Suppressor macrophage treated with lipopolysaccharide for 4 hours (primary cell): ENCODE measurements at places on chromosomes 3 and 15.

GRCh38 chr3:184556582-184557347 is 4.8 kb upstream of the EPHB3 start:
- no peak for DNase-seq

DNA sequence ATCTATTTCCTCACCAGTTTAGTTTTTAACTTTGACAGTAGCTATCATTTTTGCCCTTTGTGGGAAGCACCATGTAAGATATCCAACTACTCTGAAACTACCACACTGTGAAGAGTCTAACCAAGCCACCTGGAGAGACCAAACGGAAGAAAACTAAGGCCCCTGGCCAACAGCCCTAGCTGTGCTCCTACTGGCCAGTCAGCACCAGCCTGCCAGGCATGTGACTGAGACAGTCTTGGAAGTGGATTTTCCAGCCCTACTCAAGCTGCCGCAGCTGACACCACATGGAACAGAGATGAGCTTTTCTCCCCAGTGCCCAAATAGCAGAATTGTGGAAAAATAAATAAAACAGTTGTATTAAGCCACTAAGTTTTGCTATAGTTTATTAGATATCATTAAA is 2.9 kb upstream of the TBC1D5 start:
- DNase-seq: no peak

DNA sequence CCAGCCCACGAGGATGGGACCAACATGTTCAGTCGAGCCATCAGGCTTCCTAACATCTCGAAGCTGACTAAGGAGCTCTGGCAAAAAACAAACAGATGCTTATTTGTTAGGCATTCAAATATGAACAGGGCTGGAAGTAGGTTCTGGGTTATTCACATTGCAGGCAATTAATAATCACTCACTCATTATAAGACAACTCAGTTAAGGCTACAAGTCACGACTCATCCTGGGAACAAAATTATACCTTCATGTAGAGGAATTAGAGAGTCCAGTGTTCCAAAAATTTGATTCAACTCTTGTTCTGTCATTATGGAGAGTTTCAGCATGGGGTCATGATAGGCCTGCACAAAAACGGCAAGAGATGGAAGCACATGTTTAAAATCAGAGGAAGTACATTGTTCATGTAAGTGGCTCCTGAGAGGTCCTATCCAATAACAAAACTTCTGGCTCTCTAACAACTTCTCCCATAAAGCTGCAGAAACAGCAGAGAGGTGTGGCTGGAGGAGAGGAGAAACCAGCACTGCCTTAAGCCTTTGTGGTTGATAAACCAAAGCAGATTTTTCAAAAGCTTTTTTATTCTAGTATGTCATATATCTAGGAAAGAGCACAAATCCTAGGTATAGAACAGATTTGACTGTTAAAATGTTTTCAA is 50.6 kb downstream of the ARHGEF3 start:
- DNase-seq: no peak

GRCh38 chr3:62113092-62113491 is 260.3 kb downstream of the FEZF2 start:
- no peak for DNase-seq

GRCh38 chr15:96334705-96335410 is 4.4 kb downstream of the NR2F2 start:
- no peak for DNase-seq

GRCh38 chr3:105274958-105275357 is 91.8 kb upstream of the ALCAM start:
- DNase-seq: no peak

DNA sequence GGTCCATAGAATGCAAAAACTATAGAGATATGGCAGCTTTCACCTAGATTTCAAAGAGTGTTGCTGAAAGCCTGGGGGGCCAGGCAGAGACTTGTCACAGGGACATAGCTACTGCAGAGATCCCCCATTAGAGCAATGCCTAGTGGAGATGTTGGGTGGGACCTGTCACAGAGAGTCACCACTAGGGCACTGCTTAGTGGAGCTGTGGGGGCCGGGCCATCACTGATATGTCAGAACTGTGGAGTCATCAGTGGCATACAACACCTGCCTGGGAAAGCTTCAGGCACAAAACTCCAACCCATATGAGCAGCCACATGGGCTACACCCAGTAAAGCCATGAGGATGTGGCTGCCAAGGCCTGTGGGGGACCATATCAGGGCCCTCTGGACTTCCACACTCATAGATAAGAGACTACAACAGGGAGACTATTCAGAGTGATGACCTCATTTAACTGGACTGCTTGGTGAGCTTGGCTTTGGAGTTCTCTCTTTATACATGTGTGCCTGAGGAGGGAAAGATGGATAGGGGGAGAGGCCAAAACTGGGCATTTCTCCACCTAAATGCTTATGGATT is 176.3 kb downstream of the ZNF621 start:
- no peak for DNase-seq

GRCh38 chr3:159848348-159849118 is 140.1 kb upstream of the IL12A start:
- DNase-seq: no peak

- no peak for DNase-seq
Measured at GRCh38 chr3:194310060-194310835, 40.9 kb downstream of the CPN2 start.

GRCh38 chr3:39962581-39962980 is 153.2 kb downstream of the MYRIP start:
- no peak for DNase-seq

DNA sequence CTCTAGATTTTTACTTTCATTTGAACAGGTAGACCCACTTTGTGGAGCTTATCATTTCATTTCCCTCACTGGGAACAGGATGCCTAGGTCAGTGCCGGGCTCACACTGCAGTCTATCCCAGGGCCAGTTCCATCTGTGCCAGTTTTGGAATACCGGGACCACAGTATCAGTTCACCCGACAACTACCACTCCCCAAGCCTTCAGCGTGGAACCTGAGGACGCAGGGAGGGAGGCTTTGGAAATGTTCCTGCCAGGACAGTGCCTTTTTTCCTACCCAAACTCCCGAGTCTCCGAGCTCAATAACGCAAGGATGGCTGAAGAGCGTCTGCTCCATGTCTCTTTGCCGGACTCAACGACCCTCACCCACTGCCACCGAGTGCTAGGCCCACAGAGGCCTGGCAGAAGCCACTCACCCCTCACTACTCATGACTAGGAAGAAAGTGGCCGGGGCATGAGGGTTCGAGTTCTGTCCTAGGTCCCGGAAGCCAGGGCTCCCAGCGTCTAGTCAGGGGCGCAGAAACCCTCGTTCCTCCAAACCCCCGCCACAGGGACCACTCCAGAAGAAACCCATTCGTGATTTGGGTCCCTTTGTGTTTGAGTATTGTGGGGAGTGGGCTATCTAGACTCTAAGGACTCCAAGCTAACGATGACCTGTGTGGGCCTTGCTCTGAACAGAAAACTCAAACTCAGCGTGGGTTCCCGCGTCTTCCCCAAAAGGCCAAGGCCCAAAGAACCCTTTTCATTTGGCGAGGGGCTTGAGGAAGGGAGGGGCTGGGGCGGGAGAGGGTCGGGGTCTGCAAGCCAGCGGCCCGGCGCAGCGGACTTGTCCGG is 11.4 kb downstream of the ZIC1 start:
- no peak for DNase-seq

- DNase-seq: no peak
Measured at GRCh38 chr3:30233913-30234646, 372.3 kb upstream of the TGFBR2 start.

DNA sequence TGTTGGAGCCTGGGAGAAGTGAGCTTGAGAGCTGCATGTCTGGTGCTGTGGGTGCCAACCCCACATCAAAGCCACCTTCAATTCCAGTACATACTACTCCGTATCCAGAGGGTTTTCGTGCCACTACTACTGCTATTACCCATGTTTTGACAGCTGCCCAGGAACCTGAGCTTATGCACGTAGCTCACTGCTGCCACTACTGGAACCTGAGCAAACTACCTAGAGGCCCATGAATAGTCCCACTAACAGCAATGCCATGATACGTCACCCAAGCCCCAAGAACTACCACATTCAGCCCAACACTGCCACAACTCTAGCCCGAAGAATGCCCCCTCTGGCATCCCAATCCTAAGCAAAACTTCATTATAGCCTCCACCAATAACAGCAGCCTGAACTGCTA is 215.2 kb upstream of the BCHE start:
- no peak for DNase-seq

- no peak for DNase-seq
Measured at GRCh38 chr15:49977306-49977705, 141.7 kb downstream of the ATP8B4 start.

DNA sequence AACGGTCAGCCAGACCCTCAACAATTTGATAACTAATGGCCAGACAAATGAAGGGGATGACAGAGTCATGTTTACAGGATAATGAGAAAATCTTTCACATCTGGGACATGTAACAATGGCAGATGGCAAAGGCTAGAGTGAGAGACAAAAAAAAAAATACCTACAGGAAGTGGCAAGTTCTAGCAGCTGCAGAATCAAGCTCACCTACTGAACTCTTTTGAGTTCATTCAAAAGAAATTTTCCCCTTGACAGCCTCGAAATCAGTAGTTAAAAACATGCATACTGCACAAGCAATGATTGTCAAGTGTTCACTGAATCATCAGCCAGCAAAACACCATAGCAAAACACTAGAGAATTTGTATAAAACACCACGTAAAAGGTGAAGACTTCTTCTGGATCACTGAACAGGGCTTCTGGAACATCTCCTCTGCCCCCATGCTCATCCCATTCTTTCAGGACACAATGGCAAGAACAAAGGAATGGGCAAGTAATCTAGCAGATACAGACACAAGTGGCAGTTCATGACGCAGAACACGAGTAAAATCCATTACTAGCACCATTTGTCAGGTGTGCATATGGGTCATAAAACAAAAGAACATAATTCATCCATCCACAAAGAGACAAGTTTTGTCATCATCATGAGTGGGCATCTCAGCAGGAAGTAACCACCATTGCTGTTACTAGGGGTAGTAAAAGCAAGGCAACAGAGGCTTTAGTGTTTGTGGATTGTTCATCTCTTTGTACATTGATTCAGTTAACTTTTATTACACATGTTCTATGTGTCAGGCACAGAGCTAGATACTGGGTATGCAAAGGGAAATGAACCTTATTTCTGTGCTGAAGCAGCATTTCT is 13.8 kb upstream of the KCNMB2 start:
- no peak for DNase-seq

GRCh38 chr3:179681492-179682263 is 28.8 kb downstream of the USP13 start:
- no peak for DNase-seq

GRCh38 chr3:45029661-45030060 is 3.6 kb downstream of the CLEC3B start:
- DNase-seq: no peak

- no peak for DNase-seq
Measured at GRCh38 chr3:18436213-18436612, 11.1 kb upstream of the SATB1 start.

GRCh38 chr15:99702895-99703602 is 30.2 kb downstream of the LYSMD4 start:
- peak; percentile 34 for DNase-seq

DNA sequence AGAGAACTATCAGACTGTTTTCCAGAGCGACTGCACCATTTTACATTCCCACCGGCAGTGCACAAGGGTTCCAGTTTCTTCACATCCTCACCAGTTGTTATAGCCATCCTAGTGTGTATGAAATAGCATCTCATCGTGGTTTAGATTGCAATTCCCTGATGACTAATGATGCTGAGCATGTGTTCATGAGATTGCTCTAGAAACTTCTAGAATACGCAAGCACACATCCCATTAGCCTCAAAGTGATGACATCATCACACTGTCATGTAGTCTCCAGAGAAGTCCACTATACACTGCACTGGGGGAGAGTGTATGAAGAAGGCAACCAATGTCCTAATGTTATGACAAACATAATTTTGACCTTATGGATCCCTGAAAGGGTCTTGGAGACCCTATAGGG is 30.1 kb downstream of the FBLN2 start:
- DNase-seq: peak; percentile 76

GRCh38 chr3:114455432-114455831 is 161.6 kb downstream of the TIGIT start:
- no peak for DNase-seq

DNA sequence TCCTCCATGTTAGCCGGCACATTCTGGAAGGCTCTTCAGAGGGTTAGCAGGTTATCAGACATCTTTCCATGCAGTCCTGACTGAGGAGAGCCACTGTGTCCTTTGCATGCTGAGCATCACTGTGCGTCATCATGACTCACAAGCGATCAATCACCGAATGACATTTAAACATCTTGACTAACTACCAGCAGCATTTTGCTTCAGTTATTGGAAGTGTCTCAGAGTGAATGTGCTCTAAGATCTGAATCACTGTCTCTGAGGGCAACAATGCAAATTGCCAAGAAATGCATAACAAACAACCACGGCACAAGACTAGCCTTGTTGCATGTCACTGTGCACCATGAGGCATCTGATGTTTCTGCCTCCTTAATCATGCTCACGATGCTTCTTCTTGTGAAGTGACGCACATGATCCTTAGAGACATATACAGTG is 18.3 kb upstream of the ATP8B4 start:
- DNase-seq: peak; percentile 33

- DNase-seq: no peak
Measured at GRCh38 chr15:26634319-26634718, 138.5 kb downstream of the GABRB3 start.

GRCh38 chr3:112481302-112481721 is 18.0 kb downstream of the BTLA start:
- DNase-seq: no peak

DNA sequence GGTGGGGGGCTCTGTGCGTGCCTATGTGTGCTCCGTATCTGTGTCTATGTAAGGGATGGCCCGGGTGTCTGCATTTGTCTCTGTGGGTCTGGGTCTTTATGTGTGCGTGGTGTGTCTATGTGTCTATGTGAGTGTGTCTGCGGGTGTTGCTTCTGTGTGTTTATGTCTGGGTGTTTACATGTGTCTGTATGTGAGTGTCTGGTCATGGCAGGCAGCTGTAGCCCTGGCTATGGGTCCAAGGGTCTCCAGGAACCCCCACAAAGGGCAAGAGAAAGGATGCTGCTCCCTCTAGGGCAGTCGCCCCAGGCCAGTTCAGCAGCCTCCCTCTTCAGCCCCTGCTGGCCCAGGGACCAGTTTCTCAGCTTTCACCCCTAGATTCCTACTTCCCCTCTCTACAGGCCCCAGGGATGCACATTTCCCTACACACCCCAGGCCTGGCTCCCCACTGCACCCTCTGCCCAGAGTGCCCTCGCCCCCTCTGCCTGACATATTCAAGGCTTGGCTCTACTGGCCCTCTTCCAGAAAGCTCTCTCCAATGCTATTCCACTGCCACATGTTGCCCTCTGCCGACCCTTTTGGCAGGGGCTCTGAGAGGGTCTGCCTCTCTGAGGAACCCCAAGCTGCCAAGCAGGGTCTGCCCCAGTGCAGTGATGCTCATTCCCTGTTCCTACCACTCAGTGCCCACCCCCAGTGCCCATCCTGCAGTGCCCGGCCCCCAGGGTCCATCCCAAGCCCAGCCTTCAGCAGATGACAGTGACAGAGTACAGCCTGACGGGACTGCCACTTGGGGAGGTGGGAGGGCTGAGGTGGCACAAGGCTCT is 1.0 kb upstream of the MYL3 start:
- no peak for DNase-seq

GRCh38 chr3:193796089-193796488 is 203.1 kb downstream of the OPA1 start:
- DNase-seq: no peak

GRCh38 chr3:4950948-4951347 is 28.3 kb upstream of the BHLHE40 start:
- no peak for DNase-seq

GRCh38 chr15:82146990-82147461 is 101.2 kb upstream of the MEX3B start:
- DNase-seq: no peak

- DNase-seq: no peak
Measured at GRCh38 chr3:15453501-15453900, 26.1 kb downstream of the EAF1 start.

GRCh38 chr15:68484696-68485400 is 52.9 kb upstream of the ITGA11 start:
- DNase-seq: no peak
